ENCODE measurements at places on chromosomes 6 and 20. TPM values are rescaled to one million over a fixed set of nuclear protein-coding genes. Genes with fewer than 3 reads are reported as not detected.
A peak's percentile ranks its signal among the peaks of the same experiment; 100 is the strongest.

DNA sequence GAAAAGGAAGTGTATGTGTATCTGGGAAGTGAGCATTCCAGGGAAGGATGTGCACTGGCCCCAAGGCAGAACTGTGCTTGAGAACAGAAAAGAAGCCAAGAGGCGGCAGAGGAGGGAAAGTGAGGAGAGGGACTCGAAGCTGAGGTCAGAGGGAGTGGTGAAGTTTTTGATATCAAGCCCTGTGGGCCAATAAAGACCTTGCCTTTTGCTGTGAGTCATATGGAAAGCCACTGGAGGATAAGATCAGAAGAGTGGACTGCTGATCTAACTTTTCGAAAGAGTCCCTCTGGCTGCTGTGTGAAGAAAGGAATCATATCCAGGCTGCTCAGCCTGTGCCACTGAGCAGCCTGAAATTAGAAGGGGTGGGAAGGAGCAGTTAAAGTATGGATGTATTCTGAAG, 99.4 kb downstream of the EYA4 start:
- no peaks in the 10 kb centered on the region for H3K27me3 ChIP-seq
- H3K4me1 ChIP-seq: no peaks in the 10 kb centered on the region
- DNase-seq: no peak
- H3K27ac ChIP-seq: no peak overlapping the region

- H3K4me1 ChIP-seq: no peaks in the 10 kb centered on the region
- no peak for DNase-seq
- H3K27ac ChIP-seq: no peak overlapping the region
- no peaks in the 10 kb centered on the region for H3K36me3 ChIP-seq
- H3K27me3 ChIP-seq: no peaks in the 10 kb centered on the region
- no peak overlapping the region for H3K4me3 ChIP-seq
These were observed 53.6 kb upstream of the PIM1 start for GRCh38 chr6:37116326-37116725.

GRCh38 chr20:49868538-49868937, 46.8 kb downstream of the SPATA2 start:
- H3K36me3 ChIP-seq: no peaks in the 10 kb centered on the region
- no peak overlapping the region for H3K4me3 ChIP-seq
- H3K27me3 ChIP-seq: no peaks in the 10 kb centered on the region

- H3K27ac ChIP-seq: peak overlapping the region; percentile 34
- peaks cover 15% of the 10 kb centered on the region for H3K4me1 ChIP-seq
- no peak for DNase-seq
- no peak overlapping the region for H3K4me3 ChIP-seq
- no peaks in the 10 kb centered on the region for H3K36me3 ChIP-seq
These were observed 61.5 kb downstream of the OGFRL1 start for GRCh38 chr6:71349976-71350615.

DNA sequence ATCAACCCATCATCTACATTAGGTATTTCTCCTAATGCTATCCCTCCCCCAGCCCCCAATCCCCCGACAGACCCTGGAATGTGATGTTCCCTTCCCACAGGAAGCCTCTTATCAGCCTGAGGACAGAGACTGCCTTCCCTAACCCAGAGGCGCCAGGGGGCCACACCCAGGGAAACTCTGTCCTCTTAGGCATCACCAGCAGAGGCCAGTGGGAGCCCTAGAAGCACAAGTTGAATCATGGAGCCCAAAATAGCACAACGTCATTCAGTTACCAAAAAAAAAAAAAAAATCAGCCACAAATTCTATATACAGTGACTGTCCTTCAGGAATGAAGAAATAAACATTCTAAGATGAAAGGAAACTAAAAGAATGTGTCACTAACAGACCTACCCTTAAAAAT, 625.7 kb downstream of the TFAP2A start:
- no peak overlapping the region for H3K4me3 ChIP-seq
- no peak for DNase-seq
- H3K27ac ChIP-seq: no peak overlapping the region
- no peaks in the 10 kb centered on the region for H3K36me3 ChIP-seq
- H3K27me3 ChIP-seq: no peaks in the 10 kb centered on the region
- H3K4me1 ChIP-seq: no peaks in the 10 kb centered on the region

DNA sequence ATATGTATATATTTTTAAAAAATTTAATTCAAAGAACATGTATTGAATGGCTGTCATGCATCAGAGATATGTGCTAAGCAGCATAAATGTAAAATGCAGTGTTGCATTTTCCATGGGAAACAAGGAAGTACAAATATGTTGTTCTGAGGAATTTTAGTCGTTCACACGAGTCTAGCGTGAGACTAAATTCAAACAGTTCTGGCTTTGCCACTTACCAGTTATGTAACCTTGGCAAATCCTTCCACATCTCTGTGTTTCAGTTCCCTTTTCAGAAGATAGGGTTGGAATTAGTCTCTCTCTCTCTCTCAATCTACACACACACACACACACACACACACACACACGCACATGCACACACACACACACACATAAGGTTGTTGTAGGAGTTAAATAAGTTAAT, 305.4 kb downstream of the UTRN start:
- H3K4me3 ChIP-seq: no peak overlapping the region
- H3K4me1 ChIP-seq: no peaks in the 10 kb centered on the region
- H3K36me3 ChIP-seq: no peaks in the 10 kb centered on the region
- no peaks in the 10 kb centered on the region for H3K27me3 ChIP-seq
- DNase-seq: peak; percentile 8

DNA sequence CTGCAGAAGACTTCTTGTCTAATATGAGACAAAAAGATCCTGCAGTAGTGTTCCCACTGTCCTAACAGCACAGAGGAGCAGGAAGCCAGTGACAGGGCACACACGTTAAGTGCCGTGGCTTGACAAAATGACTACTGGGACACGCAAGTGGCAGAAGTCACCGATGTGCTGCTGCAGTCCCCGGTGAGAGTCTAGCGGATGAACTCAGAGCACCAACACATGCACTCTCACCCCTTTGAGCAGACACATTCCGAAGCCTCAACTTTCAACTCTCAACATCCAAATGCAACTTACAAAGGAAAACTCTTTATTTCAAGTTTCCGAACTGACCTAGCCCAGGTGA, 898 bp downstream of the LAMA4 start:
- DNase-seq: no peak
- H3K27me3 ChIP-seq: peaks cover 38% of the 10 kb centered on the region
- no peaks in the 10 kb centered on the region for H3K4me1 ChIP-seq

DNA sequence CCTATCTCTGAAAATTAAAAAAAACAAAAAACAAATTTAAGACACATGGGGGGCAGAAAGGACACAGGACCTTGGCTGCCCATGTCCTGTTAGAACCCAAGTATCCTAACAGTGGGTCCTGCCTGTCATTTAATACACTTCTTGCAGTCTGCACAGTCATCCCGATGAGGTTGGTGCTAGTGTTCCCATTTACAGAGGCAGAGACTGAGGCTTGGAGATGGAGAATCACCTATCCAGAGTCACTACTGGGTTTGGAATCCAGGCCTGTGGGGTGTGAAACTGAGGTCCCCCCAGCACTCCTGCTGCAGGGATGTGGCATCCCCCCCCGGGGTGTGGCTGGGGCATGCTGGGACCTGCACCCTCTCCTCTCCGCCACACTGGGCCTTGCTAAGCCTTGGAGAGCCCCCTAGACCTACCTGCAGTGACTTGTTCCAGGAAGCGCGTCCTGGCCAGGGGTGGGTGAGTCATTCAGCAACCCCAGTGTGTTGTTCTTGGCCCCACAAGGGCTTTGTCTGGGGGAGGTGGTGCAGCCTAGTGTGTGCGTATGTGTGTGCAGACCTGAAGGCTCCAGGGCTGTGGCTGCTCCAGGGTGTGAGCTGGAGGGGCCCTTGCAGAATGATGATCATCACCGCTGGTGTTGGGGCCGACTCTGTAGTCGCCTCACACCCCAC, 49.7 kb downstream of the BCAS4 start:
- DNase-seq: no peak
- peaks cover 9% of the 10 kb centered on the region for H3K4me1 ChIP-seq
- no peak overlapping the region for H3K27ac ChIP-seq
- H3K27me3 ChIP-seq: no peaks in the 10 kb centered on the region
- H3K36me3 ChIP-seq: no peaks in the 10 kb centered on the region
- H3K4me3 ChIP-seq: no peak overlapping the region

- peak; percentile 70 for DNase-seq
- no peaks in the 10 kb centered on the region for H3K36me3 ChIP-seq
- peak overlapping the region; percentile 91 for H3K27ac ChIP-seq
These were observed 827 bp downstream of the E2F3 start for GRCh38 chr6:20402342-20403069.

GRCh38 chr6:118736440-118736839, 85.0 kb upstream of the CEP85L start:
- H3K4me3 ChIP-seq: no peak overlapping the region
- no peaks in the 10 kb centered on the region for H3K36me3 ChIP-seq

DNA sequence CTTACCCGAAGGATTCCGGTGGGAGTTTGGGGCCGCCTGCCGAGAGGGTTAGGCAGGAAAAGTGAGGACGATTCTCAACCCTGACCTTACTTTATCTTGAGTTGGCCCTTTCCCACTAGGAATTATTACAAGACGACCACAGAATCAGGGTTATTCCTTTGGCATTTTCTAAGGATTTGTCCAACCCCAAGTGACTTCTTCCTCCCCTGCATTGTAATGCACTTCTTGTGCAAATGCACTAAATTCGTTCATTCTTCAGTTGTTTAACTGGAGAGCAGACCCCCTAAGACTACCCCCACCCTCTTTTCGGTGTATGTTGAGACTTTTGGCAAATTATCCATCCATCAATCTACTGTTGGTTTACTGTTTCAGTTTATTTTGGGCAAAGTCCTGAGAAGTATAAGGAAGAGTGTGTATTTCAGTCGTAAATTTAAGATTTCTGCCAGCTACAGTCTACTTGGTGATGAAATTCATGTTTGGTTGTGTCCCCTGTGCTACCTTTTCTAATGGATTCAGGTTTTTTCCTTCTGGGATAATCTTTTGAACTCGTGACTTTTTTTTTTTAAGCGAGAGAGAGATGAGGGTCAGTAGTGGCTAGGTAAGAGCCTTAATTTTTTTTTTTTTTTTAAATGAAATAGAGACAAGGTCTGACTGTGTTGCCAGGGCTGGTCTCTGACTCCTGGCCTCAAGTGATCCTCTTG, 611 bp upstream of the TMEM217 start:
- no peaks in the 10 kb centered on the region for H3K27me3 ChIP-seq
- H3K4me3 ChIP-seq: peak overlapping the region; percentile 70
- no peak for DNase-seq
- H3K4me1 ChIP-seq: peaks cover 40% of the 10 kb centered on the region
- H3K36me3 ChIP-seq: no peaks in the 10 kb centered on the region

GRCh38 chr6:113122060-113122459, 735.1 kb upstream of the MARCKS start:
- no peaks in the 10 kb centered on the region for H3K36me3 ChIP-seq
- H3K27ac ChIP-seq: no peak overlapping the region
- H3K4me3 ChIP-seq: no peak overlapping the region
- no peak for DNase-seq

GRCh38 chr6:166929542-166930189, 26.7 kb downstream of the RNASET2 start:
- H3K27me3 ChIP-seq: no peaks in the 10 kb centered on the region
- H3K4me1 ChIP-seq: no peaks in the 10 kb centered on the region
- no peak overlapping the region for H3K4me3 ChIP-seq
- no peak for DNase-seq
- H3K27ac ChIP-seq: no peak overlapping the region
- H3K36me3 ChIP-seq: peaks cover 67% of the 10 kb centered on the region

DNA sequence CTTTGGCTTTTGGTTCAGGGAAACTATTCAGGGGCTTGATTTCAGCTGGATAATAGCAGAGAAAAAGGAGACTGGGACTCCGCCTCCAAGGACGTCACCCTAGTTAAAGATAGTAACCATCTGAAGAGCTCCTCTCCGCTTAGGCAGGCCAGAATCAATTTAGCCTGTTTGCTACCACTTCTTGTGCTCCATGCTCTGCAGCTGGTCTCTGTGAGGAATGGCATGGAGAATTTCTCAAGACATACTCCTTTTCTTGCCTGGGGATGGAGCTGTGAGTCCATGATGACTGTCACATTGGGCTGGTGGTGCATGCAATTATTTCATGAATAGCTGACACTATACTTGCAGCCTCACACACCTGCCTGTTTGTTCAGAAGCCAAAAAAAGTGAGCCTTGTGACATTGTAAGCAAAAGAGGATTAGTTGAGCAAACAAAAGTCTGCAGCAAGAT, 61.4 kb downstream of the TXLNB start:
- H3K27ac ChIP-seq: no peak overlapping the region
- H3K27me3 ChIP-seq: no peaks in the 10 kb centered on the region
- no peaks in the 10 kb centered on the region for H3K36me3 ChIP-seq
- H3K4me1 ChIP-seq: no peaks in the 10 kb centered on the region
- no peak for DNase-seq
- no peak overlapping the region for H3K4me3 ChIP-seq

DNA sequence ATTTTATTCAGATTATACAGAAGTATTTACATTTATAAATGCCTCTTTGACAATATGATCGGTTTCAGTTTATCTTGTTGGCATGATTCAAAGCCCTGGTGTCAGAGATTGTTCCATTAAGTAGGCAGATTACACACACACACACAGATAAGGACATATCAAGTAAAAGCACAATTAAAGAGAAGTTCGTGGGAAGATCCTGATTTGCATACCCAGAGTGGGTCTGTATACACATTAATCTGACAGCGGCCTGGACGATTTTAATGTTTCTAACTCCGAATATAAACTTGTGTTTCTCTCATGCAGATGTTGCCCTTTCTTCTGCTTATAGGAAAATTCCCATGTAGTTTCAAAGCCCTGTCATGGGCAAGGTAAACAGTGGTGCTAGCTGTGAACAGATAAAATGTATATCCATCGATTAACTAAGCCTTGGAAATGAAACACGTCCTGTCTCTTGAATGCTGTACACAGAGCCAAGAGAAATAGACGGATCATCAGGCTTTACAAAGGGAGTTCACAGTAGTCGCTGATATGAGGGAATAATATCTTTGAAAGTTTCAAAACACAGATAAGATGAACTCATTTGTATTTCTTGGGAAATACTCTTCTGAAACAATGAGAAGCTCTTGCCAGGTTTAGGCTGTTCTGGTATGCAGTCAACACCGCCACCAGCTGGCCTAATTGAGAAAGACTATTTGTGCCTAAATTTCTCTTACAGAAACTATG, 108.2 kb upstream of the GMDS start:
- no peak overlapping the region for H3K27ac ChIP-seq
- no peaks in the 10 kb centered on the region for H3K36me3 ChIP-seq
- no peak for DNase-seq
- H3K4me1 ChIP-seq: peaks cover 6% of the 10 kb centered on the region

Gene MCHR2
- total RNA-seq: not detected

Gene AHI1
- total RNA-seq: 32.8 TPM

Gene EPPIN
- not detected for total RNA-seq

Gene CTCFL
- not detected for total RNA-seq

Gene SAPCD1
- total RNA-seq: 3.9 TPM

Gene MAP3K5
- 20.9 TPM for total RNA-seq

Gene LIME1
- 7.1 TPM for total RNA-seq

Gene TSBP1
- total RNA-seq: not detected

Gene SCUBE3
- total RNA-seq: 2.2 TPM

Gene KCNQ2
- total RNA-seq: not detected

Gene CD164
- 284 TPM for total RNA-seq

Gene RHAG
- not detected for total RNA-seq

Measured in left lung (tissue), 14 donors.